Cerebellar nuclear complex (tissue), 1 donor: ENCODE measurements at places on chromosomes 1 and 21.

- DNase-seq = no peak
Measured at GRCh38 chr1:48869116-48869893, 92.6 kb upstream of the BEND5 start.

DNA sequence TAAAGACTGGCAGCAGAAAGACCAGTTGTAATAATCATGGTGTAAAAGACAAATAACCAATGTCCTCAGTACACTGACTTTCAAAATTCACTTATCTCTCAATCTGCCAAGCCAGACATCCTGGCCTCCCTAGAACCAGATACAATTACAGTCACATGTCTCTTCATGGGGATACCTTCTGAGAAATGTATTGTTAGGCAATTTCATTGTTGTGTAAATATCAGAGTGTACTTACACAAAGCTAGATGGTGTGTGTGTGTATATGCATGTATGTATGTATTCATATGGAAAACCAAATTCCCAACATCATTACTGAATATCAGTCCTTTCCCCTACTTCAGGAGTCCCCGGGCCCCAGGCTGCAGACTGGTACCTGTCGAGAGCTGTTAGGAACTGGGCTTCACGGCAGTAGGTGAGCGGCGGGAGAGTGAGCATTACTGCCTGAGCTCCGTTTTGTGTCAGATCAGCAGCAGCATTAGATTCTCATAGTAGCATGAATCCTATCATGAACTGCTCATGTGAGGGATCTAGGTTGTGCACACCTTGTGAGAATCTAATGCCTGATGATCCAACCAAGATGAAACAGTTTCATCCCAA lies 65.3 kb upstream of the ZNF326 start:
- DNase-seq = no peak

DNA sequence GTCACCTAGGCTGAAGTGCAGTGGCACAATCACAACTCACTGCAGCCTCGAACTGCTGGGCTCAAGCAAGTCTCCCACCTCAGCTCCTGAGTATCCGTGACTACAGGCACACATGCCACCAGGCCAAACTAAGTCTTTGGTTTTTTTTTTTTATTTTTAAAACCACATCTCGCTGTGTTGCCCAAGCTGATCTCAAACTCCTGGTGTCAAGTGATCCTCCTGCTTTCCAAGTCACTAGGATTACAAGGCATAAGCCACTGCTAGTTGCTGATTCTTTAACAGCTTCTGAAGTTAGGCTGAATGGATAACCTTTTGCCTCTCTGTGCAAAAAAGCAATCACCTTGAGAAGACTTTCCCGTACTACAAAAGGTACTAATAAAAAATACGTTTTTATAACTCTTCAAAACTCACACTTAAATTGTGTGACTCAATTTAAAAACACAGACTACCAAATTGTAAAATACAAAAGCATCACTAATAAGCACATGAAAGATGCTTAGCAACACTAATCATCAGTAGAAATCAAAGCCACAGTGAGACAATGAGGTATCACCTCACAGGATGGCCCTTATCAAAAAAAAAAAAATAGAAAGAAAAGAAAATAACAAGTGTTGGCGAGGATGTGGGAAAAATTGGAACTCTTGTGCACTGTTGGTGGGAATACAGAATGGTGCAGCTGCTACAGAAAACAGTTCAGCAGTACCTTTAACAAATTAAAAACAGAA lies 40.3 kb downstream of the PTPN14 start:
- DNase-seq = no peak

- no peak for DNase-seq
Measured at GRCh38 chr1:64912191-64912590, 54.2 kb downstream of the JAK1 start.

- DNase-seq = no peak
Measured at GRCh38 chr1:85278853-85279314, 2.5 kb upstream of the BCL10 start.

DNA sequence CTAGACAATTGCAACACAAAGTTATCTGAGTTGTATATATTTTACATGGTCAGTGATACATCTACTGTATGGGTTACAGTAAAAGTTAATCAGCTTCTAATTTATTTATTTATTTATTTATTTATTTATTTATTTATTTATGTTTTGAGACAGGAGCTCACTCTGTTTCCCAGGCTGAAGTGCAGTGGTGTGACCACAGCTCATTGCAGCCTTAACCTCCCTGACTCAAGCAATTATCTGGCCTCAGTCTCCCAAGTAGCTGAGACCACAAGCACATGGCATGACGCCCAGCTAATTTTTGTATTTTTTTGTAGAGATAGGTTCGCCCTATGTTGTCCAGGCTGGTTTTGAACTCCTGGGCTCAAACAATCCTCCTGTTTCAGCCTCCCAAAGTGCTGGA lies 241.6 kb downstream of the PTPRC start:
- DNase-seq = no peak

- DNase-seq = no peak
Measured at GRCh38 chr1:23742670-23743286, 493 bp upstream of the ELOA start.

GRCh38 chr1:18711536-18712251 lies 81.0 kb downstream of the PAX7 start:
- no peak for DNase-seq

- DNase-seq = no peak
Measured at GRCh38 chr1:63971557-63971956, 197.7 kb downstream of the ROR1 start.

- no peak for DNase-seq
Measured at GRCh38 chr1:94679332-94680038, 137.9 kb upstream of the F3 start.

DNA sequence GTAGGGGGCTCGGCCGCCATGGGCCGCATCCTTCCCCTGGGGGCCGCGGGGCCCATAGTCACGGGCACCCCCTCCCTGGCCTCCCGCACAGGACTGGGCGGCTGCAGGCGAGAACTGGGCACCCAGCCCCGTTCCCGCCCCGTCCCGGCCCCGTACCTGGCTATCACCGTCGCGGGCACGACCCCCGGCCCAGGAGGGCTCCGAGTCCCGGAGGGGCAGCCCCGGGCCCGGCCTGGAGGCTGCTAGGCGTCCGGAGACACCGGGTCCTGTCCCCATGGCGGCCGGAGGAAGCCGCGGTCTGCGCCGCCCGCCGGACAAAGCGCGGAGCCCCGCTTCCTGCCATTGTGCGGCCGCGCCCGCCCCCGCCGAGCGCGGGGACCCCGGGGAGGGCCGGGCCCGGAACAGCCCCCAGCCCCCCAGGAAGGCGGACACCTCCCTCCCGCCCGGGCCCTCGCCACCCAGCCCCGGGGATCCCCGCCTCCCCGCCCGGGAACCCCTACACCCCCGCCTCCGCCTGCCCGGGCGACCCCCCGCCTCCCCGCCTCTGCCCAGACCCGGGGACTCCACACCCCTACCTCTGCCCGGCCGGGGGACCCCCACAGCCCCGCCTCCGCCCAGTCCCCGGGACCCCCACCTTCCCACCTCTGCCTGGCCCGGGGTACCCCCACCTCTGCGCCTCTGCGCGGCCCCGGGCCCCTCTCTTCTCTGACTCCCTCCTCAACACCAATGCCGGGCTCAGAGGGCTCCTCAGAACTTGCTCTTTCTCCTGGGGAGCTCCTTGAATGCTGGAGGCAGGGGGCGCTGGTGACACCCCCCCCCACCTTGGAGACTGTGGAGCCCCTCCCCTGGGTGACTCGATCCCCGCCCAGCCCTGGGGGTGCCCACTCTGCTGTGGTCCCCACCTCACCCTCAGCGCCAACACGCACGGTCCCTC lies 6.0 kb downstream of the PLEKHG5 start:
- no peak for DNase-seq
